Karpas-422 (cell line): ENCODE measurements at places on chromosomes 3 and 15. TPM values are rescaled to one million over a fixed set of nuclear protein-coding genes. Genes with fewer than 3 reads are reported as not detected.

GRCh38 chr3:8813411-8813810, 44.0 kb upstream of the OXTR start:
- no peak for DNase-seq

Gene C3orf52
- 0.07 and 0.52 TPM in 2 replicates for total RNA-seq

DNA sequence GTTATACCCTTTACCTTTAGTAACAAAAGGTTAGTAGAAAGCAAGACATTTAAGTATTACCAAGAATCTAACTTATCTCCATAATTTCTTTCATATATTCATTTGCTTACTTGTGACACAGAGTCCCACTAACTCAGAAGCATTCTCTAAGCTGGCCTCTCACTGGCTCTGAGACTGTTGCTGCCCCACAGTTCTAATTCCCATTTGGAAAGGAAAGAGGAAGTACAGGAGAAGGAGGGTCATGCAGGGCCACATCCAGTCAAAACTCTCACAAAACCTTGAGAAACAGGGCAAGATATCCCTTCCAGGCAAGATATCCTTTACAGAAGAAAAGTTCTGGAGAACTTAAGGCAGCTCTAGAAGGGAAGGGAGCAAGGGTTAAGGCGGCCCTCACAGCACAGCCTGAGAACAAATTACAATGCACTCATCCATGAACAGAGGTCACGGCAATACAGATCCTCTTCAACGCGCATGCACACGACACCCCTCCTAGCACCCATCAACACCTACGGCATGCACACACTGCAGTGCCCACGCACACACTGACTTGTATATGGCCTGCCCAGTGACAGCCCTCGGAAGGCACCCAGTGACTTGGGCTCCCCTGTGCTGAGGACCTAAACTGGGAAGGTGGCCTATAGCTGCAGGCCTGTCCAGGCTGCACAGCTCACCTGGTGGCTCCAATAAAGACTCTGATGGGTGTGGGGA, 13.0 kb upstream of the MYO5C start:
- DNase-seq, result no peak

DNA sequence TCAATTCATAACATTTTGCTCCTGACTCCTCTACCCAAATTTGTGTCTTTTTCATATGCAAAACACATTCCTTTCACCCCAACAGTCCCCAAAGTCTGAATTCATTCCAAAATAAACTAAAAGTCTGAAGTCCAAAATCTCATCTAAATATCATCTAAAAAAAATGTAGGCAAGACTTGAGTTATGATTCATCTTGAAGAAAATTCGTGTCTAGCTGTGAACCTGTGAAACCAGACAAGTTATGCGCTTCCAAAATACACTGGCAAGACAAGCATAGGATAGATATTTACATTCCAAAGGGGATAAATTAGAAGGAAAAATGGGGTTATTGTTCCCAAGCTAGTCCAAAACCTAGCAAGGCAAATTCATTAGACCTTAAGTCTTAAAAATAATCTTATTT, 1302.0 kb upstream of the GBE1 start:
- no peak for DNase-seq

Gene P3H2
- total RNA-seq, result not detected in 2 replicates

- DNase-seq, result no peak
These were observed 37.8 kb downstream of the DLG1 start for GRCh38 chr3:197260491-197261163.

DNA sequence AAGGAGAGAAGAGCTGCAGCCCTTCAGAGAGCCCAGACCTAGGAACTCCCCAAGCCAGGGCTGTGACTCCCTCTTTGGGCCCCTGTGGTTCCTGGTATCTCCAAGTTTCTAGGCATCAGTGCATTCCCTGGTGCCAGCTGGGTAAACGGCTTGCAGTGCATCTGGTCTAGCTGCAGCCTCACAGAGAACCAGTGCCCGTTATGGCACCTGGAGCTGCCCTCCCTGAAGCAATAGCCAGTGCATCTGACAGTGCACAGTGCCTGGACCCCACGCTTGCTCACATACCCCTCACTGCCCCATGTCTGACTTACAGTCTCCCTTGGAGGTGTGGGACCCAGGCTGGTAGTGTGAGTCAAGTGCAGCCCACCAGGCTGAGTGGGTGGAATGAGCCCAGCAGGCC, 52.1 kb downstream of the LSAMP start:
- no peak for DNase-seq

- no peak for DNase-seq
These were observed 431.2 kb upstream of the THBS1 start for GRCh38 chr15:39149636-39150150.

- DNase-seq, result no peak
These were observed 34.7 kb downstream of the HMCES start for GRCh38 chr3:129313415-129313664.

- DNase-seq, result no peak
These were observed 12.4 kb upstream of the PARP6 start for GRCh38 chr15:72284781-72285180.

Gene MED12L
- total RNA-seq, result 0.58 and 2.4 TPM in 2 replicates

DNA sequence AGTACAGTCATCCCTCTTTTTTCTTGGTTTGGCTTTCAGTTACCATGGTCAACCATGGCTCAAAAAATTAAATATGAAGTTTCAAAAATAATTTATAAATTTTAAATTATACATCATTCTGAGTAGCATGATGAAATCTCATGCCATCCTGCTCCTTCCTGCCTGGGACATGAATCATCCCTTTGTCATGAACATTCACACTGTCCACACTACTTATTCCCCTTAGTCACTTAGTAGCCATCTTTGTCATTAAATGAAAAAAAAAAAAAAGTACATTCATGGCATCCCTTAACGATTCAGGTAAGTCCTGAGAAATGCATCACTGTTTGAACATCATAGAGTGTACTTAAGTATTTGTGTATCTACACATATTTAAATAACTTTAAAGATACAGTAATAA, 1046.3 kb downstream of the ROBO2 start:
- DNase-seq, result no peak

- DNase-seq, result no peak
These were observed 98.3 kb downstream of the PIK3R4 start for GRCh38 chr3:130648293-130648692.

DNA sequence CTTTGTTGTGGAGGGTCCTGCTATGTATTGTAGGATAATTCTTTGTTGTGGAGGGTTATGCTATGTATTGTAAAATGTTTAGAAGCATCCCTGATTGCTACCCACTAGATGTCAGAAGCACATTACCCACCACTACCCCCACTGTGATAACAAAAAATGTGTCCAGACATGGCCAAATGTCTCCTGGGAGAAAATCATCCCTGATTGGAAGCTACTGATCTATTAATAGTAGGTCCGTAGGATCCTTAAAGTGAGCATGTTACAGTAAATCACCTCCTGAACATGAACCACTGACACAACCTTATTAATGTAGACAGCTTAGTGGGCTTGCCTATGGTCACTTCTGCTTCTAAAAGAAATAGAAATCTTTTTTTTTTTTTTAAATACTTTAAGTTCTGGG, 884.6 kb downstream of the AGBL1 start:
- DNase-seq, result no peak

GRCh38 chr3:130386604-130387263, 41.3 kb downstream of the COL6A5 start:
- DNase-seq, result no peak

DNA sequence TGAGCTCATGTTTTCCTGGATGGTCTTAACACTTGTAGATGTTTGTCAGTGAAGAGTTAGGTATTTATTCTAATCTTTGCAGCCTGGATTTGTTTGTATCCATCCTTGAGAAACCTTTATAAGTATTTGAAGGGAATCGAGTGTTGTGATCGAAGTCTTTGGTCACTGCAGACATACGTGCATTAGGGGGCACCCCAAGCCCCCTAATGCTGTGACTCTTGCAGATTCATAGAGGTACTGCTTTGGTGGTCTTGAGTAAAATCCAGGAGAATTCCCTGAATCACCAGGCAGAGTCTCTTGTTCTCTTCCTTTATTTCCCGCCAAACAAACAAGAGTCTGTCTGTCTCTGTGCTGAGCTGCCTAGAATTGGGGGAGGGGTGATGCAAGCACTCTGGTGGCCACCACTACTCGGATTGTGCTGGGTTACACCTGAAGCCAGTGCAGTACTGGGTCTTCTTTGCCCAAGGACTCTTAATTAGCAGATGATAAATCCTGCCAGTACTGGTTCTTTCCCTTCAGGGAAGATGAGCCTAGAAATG, 170.5 kb upstream of the POU1F1 start:
- DNase-seq, result no peak

DNA sequence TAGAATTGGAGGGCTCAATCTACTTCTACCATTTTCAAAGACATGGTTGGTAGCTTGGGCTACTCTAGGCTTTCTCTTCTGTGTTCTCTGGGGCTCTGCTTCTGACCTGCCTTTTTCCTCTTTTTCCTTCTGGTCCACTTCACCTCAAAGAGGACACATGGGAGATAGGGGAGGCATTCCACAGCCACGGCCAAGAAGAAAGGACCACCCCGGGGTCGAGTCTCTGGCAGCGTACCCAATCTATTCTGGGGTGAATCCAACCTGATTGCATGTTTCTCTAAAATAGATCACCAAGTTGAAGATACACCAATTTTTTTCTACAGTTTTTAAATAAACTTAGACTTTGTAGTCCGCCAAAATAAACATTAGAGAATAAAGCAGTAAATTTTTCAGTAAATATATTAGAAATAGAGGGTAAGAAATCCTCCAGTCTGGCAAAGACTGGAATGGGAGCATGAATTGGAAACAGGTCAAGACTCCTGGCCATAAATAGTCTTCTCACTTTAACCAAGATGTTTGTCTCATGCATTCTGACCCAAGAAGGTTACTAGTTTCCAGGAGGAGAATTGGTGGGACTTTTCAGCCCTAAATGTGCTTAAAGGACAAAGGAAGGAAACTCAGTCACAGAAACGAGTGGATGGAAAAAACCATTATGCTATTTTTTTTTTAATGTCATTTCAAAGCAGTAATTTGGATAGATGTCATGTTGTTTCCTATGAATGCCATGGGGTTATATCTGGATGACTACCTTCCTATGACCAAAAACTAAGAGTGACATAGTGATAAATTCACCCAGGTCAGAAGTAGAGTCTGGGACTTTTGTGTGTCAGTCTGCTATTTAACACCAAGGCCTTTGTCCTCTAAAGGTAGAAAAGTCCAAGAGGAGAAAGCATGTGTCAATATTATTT, 71.3 kb upstream of the PHLDB2 start:
- DNase-seq, result no peak

- DNase-seq, result no peak
These were observed 474.7 kb upstream of the ALCAM start for GRCh38 chr3:104892044-104892443.

DNA sequence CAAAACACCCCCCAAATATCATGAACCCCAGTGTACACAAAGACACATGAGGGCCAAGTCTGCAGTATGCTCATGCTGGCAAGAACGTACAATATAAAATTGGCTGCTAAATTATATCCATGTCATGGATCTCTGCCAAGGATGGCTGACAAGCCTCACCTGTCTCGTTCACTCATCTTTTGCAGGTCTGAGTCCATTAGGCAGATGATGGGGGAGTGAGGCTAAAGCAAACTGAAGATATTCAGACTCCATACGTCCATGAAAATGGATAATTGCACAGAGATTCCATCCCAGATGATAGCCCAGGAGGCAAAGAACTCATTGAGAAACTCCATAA, 122.3 kb upstream of the PTPRG start:
- DNase-seq, result no peak

DNA sequence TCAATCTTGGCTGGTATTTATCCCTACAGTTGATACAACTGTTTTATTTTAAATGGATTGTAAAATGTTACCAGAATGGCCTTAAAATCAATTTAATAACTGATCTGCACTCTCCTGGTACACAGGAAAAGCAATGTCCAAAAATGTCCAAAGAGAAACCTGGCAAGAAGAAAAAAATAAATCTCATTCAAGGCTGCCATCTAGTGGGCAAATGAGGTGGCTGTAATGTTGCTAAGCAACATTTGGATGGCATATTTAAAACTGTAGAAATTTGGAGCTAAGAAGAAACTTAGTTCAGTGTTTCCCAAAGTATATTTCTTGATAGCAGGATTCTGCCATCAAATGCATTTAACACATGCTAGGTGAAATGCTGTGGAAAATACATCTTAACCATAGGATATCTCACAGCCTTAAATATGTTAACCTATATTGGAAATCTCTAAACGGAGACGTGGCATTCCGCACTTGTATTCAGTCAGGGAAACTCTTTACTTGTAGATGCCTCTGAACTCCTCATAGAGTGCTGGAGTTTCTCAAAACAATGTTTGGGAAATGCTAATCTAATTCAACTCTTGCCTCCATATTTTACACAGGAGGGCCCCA, 216.8 kb downstream of the ERC2 start:
- peak; percentile 80 for DNase-seq

GRCh38 chr3:45321607-45322391, 66.6 kb upstream of the LARS2 start:
- DNase-seq, result peak; percentile 55
